ENCODE measurements at places on chromosomes 4 and X. TPM values are rescaled to one million over a fixed set of nuclear protein-coding genes. Genes with fewer than 3 reads are reported as not detected.

GBA3 gene
- not detected for total RNA-seq

TEX13A gene
- total RNA-seq, result not detected

SSX2 gene
- total RNA-seq, result not detected

TKTL2 gene
- not detected for total RNA-seq

ARMCX2 gene
- total RNA-seq, result 146 TPM

TMEM187 gene
- total RNA-seq, result 18.3 TPM

DDIT4L gene
- 0.38 TPM for total RNA-seq

GPC3 gene
- total RNA-seq, result 1.5 TPM

SASH3 gene
- total RNA-seq, result not detected

TRIM75 gene
- not detected for total RNA-seq

EGFL6 gene
- total RNA-seq, result 0.18 TPM

TLR7 gene
- not detected for total RNA-seq

SSR4 gene
- 245 TPM for total RNA-seq

POU4F2 gene
- total RNA-seq, result not detected

GABRB1 gene
- not detected for total RNA-seq

ZAR1 gene
- not detected for total RNA-seq

SPACA5 gene
- total RNA-seq, result not detected

IL13RA2 gene
- not detected for total RNA-seq

DCAF12L1 gene
- total RNA-seq, result not detected

FAM184B gene
- total RNA-seq, result not detected

IL21 gene
- not detected for total RNA-seq

PDE6B gene
- 2.3 TPM for total RNA-seq

HTR2C gene
- not detected for total RNA-seq

CPE gene
- total RNA-seq, result 269 TPM

S100G gene
- total RNA-seq, result not detected

GAGE12J gene
- total RNA-seq, result not detected

TLL1 gene
- total RNA-seq, result 2.1 TPM

PLXNB3 gene
- 36.3 TPM for total RNA-seq

MEPE gene
- total RNA-seq, result not detected

TRPC3 gene
- 0.20 TPM for total RNA-seq

SULT1B1 gene
- total RNA-seq, result 0.15 TPM

FGFR3 gene
- 4.3 TPM for total RNA-seq

Measured in chondrocyte (in vitro differentiated cells).